Central memory CD4-positive, alpha-beta T cell (primary cell): ENCODE measurements at places on chromosomes 11 and 22.

DNA sequence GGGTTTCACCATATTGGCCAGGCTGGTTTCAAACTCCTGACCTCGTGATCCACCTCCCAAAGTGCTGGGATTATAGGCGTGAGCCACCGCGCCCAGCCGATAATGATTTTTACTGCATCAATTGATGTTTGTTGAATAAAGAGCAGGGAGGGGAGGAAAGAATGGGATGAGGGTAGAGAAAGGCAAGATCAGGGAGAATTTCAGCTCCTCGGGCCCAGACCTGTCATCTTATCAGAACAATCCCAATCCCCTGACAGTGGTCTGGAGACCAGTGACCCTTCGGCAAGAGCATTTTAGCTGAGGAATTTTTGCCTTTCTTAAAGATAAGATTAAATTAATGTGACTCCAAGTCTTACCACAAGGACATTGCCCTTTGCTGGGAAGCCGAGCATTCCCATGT, 15.0 kb upstream of the ANO1 start:
- DNase-seq: no peak

DNA sequence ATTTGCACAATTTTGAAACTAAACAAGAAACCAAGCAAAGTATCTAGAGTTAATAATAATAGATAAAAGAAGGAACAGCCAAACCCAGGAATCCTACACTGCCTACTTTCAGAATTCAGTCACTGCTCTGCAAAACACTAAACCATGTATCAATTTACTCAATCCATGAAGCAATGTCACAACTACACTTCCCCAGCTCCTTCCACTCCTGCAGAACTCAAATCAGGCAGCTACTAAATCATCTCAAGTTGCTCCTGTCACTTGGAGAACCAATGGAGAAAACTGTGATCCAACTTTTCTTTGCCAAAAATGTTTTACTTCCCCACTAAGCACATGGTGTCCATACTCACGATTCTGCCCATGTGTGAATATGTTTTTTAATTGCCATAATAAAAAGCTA, 24.9 kb upstream of the C11orf58 start:
- no peak for DNase-seq

DNA sequence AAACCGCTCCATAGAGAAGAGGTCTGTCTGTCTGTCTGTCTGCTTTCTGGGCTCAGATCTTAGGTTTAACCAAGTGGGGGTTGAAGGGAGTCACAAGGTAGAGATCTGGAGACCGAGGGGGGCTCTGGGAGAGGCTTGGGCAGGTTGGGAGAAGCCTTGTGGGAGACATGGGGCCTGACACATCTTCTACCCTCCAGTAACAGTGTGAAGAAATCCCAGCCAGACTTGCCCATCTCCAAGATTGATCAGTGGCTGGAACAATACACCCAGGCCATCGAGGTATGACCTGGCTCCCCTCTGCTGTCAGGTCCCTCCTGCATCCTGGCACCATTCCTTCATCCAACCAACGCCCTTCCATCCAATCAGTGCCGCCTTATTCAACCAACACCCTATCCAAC, 7.4 kb downstream of the PRR33 start:
- DNase-seq: no peak

DNA sequence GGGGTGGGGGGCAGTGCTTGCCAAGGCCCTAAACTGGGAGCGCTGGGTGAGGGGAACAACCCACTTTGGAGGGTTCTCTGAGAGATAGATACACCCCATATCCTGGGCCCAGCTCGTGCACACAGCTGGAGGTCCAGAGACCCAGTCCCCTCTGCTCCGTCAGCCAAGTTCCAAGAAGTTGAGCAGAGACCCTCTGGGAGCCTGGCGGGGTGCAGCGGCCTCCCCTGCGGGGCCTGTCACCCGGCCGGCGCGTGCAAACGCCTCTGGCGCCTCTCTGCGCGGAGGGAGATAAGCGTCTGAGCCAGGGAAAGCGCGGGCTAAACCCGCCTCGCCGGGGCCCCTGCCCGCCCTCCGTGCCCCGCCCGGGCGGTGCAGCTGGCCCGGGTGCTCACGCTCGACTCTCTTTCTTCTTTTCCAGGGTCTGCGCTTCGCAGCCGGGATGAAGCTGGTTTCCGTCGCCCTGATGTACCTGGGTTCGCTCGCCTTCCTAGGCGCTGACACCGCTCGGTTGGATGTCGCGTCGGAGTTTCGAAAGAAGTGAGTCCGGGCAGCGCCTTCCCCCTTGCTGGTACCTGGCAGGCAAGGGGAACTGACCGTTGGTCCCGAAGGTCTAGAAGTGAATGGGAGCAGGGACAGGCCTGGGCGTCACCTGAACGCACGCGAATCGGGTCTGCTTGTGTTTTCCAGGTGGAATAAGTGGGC, 540 bp downstream of the ADM start:
- DNase-seq: no peak

DNA sequence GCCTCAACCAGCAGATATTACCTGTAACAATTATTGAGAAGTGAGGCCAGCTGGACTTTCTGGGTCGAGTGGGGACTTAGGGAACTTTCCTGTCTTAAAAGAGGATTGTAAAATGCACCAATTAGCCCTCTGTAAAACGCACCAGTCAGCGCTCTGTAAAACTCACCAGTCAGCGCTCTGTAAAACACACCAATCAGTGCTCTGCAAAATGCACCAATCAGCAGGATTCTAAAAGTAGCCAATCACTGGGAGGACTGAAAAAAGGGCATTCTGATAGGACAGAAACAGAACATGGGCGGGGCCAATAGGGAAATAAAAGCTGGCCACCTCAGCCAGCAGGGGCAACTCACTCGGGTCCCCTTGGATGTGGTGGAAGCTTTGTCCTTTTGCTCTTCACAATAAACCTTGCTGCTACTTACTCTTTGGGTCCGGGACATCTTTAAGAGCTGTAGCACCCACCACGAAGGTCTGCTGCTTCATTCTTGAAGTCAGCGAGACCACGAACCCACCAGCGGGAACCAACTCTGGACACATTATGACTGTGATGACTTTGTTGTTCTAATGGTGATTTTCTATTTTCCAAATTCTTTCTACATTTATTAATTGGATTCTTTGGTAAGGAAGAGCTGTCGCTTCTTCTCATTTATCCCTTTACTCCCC, 40.2 kb upstream of the FGF3 start:
- DNase-seq: no peak

DNA sequence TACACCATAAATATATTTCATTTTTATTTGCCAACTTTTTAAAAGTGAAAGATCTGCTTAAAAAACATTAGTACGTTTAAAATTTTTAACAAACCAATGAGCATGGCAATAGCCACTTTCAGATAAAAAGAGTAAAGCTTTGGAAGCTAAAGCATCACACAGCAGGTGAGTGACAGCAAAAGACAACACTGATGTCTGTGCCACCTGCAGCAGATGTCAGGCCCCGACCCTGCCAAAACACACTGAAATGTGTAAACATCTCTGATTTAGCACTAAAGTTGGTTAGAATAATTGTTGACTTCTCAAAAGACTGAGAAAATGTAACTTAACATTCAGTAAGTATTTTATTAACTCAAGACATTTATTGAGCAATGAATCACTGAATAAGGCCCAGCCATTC, 232.9 kb downstream of the DLG2 start:
- no peak for DNase-seq

DNA sequence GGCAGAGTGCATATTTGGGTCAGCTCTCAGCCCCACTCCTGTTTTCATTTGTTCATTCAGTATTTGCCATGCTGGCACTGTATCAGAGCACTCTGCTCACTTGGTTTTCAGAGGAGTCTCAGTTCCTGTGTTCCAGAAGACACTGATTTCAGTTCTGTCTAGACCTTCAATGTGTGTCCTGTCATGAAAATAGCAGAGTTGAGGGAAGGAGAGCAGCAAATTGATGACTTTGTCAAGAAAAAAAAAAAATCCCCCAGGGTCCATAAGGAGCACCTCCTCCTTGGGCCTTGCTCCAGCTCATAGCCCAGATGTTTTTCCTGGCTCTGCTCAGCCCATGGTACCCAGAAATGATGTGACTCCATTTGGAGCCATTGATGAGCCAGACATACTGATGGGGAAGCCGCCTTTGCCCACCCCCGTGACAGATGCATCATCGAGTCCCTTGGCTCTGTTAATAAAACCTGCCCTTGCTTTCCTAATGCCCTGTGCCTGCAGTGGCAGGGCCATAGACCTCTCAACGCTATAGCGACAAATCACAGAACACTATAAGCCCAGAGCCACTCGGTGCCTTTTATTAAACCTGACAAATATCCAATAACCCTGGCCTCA, 107.0 kb downstream of the PKNOX2 start:
- DNase-seq: no peak

- DNase-seq: no peak
Observed at GRCh38 chr11:110892741-110893285, 180.6 kb upstream of the ARHGAP20 start.

- no peak for DNase-seq
Observed at GRCh38 chr11:123045101-123045500, 16.8 kb downstream of the HSPA8 start.

DNA sequence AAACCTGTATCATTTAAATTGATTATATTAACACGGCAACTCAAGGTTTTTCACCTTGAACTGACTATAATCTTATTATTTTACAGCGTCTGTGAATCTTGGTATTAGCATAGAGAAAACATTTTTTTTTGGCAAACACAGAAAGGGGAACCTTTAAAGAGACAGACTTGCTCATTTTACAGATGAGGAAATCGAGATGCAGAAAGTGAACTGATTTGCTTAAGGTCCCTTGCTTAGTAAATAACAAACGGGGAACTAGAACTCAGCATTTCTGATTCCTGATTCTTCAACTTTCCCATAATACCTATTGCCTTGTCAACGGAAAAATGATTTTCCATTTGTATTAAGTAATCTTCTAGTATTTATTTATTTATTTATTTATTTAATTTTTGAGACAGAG, 33.2 kb upstream of the CECR2 start:
- DNase-seq: no peak

DNA sequence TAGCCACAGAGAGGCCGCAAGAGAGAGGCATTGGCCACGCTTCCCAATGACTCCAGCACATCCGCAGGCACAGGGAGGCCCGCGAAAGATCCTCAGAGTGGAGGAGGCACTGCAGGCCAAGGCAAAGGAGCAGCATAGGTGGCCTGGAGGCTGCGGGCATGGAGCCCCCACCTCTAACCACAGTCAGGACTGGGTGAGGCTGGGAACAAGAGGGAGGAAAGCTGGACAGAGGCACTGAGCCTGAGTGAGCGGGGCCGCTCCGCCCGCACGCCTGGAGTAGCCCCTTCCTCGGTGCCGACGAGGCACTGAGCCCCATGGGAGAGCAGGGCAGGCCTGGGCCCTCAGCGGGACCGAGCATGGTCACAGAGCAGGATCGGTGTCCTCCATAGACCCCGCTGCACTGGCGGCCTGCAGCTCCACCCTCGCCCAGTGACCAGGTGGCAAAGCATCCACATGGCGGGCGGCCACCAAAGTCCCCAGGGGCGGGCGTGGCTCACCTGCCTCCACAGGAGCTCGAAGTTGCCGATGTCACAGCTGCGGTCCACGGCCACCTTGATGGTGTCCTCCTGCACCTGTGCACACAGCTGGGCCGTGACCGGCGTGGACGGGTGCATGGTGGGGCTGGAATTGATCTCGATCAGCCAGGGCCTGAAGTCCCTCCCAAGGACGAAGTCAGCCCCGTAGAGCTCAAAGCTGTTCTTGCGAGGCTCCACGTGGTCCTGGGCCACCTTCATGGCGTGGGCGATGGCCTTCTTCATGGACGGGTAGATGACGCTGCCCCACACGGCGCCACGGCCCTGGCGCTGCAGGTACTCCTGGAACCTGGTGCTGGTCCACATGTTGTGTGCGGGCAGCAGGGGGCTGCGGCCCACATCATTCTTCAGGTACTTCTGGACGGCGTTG, 18.9 kb upstream of the IL17REL start:
- DNase-seq: no peak

DNA sequence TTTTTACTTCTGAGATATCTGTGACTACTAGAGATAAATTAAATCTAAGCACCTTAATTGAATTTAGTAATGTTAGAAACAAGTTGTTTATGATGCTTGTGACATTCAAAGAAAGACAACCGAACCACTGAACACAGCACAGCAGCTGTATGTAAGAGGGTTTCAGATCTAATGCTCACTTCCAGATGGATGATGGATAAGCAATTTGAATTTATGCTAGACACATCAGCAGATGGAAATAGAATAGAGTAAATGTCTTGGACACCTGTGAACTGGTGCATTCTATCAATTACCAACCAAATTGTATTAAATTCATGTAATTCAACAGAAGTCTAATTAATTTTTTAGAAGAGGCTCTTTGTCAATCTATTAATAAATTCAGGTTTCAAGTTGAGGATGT, 306.3 kb downstream of the CNTN5 start:
- no peak for DNase-seq

GRCh38 chr11:41435531-41435930, 23.9 kb downstream of the LRRC4C start:
- DNase-seq: no peak

GRCh38 chr22:37905534-37906363, at the start of gene MICALL1:
Gene MICALL1 (plus strand): TSS chr22:37906297. CDS start chr22:37906423, 126 bp downstream.
- peak; percentile 63 for DNase-seq

GRCh38 chr22:27475548-27475897, 326.0 kb downstream of the MN1 start:
- DNase-seq: no peak

DNA sequence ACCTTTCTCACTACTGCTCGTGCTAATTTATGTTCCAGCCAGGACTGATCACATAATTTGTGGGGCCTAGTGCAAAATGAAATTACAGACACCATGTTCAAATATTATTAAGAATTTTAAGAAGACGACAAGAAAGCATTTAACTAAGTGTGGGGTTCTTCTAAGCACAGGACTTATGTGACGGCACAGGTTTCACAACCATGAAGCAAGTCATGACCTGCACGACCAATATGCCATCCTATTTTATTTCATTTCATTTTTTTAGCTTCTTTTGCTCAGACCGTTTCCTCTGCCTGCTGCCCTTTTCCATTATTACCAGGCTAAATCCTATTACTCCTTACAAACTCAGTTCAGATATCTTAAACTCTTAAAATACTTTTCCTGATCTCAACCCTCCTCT, 462.5 kb downstream of the AASDHPPT start:
- DNase-seq: no peak

GRCh38 chr11:46537121-46537520, 56.7 kb downstream of the AMBRA1 start:
- no peak for DNase-seq

DNA sequence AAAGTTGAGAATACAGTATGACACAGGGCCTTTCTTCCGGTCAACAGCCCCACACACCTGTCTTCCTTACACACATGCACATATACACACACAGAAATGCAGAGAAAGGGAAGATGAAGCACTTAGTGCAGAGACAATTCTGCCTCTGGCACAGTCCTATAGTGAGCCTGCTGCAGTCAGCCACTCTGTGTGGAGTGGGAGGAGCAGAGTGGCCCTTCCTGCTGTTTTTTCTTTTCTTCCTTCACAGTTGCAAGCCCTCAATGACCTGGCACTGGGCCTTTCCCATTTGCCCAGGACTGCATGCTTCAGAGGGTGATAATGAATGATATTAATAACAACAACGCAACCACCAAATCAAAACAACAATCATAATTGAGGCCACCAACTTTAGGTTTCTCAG, 527.0 kb upstream of the B3GAT1 start:
- DNase-seq: no peak

- DNase-seq: no peak
Observed at GRCh38 chr22:37020192-37020479, 594 bp downstream of the MPST start.

GRCh38 chr22:24224468-24224867, 20.4 kb downstream of the GGT5 start:
- no peak for DNase-seq
